NCI-H1930 (cell line): ENCODE measurements at places on chromosomes 7 and 10.

GRCh38 chr7:37694208-37695094 is 10.9 kb downstream of the GPR141 start:
- no peak for DNase-seq

- DNase-seq: no peak
Measured at GRCh38 chr7:21370283-21370982, 57.5 kb upstream of the SP4 start.

DNA sequence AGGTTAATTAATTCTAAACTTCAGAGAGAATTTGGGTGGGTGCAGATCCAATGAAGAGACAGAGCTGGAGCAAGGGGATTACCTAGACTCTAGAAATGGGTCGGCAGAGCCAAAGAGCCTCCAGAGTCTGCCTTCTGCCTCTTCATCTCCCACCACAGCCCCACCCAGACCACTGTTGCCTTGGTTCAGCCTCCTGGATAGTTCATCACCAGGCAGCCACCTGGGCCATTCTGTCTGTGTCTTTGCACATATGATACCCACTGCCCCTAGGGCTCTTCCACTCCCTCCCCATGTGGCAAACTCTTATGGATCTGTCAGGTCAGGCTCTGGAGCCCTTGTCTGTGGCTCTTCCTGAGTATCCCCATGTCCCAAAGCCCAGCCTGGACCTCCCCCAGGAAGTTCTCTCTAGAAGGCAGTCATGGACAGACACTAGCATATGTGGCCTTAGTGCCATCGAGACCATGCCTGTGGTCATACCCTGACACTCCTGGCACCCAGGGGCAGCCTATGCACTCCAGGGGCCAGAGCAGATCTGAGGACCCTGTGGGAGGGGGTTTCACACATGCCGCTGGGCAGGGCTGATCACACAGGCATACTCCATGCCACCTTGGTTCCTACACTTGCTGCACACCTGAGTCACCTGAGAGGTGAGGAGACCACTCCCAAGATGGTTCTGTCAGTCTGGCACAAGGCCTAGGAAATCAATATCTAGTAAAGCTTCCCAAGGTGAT is 41.6 kb downstream of the FRMPD2 start:
- no peak for DNase-seq

GRCh38 chr10:132061465-132061864 is 4.3 kb upstream of the JAKMIP3 start:
- no peak for DNase-seq

DNA sequence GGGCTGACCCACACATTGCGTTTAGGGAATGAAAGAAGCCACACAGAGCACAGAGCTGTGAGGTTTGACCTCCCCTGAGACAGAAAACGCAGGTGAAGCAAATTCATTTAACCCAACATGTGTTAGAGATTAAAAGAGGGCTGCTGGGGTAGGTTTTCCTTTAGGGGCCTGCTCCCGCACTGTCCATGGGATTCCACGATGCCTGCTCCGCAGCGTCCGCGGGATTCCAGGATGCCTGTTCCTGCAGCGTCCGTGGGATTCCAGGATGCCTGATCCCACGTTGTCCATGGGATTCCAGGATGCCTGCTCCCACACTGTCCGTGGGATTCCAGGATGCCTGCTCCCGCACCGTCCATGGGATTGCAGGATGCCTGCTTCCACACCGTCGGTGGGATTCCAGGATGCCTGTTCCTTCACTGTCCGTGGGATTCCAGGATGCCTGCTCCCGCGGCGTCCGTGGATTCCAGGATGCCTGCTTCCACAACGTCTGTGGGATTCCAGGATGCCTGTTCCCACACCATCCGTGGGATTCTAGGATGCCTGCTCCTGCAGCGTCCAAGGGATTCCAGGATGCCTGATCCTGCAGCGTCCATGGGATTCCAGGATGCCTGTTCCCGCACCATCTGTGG is 78.7 kb downstream of the VIPR2 start:
- no peak for DNase-seq

- no peak for DNase-seq
Measured at GRCh38 chr7:33446551-33446950, 317.2 kb downstream of the BBS9 start.

DNA sequence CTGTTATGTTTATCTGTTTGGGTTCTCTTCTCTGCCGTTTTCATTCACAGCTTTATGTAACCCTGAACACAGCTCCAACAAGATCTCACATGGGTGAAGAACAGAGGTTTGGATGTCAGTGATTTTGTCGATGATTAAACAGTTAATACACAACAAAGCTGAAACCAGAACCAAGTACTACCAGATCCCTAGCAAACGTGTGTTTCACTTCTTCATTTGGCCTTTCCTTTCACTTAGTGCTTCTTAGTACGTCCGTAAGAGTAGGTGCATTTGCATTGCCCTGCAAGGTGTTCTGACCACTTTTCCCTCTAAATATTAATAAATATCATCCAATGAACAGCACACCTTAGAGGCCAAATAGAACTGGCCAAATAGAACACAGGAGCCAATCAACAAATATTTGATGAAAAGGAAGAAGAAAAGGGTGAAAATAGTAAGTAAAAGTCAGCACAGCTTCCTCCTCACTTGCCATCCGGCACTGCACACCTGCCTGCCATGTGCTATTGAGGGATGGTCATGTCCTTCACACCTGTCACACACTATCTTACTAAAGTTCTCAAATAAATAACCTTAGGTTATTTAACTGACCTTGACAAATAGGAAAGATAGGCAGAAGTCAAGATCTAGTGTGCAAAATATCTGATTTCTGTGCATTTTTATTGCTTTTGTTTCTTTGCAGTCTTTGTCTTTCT is 252.6 kb upstream of the ANKRD30A start:
- DNase-seq: no peak

DNA sequence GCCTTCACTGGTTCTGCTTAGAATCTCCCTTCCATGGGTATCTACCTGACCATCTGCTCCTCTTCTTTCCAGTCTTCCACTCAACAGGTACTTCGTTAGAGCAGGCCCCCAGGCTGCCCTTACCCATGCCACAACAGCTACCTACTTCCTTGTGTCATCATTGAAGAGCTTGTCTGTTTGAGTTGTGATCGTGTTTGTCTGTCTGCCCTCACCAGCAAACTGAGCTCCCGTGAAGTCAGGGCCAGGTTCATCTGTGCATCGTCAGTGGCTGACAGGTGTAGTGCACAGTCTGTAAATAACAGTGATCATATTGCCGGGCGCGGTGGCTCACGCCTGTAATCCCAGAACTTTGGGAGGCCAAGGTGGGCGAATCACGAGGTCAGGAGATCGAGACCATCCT is 5.0 kb downstream of the NIPSNAP2 start:
- no peak for DNase-seq

DNA sequence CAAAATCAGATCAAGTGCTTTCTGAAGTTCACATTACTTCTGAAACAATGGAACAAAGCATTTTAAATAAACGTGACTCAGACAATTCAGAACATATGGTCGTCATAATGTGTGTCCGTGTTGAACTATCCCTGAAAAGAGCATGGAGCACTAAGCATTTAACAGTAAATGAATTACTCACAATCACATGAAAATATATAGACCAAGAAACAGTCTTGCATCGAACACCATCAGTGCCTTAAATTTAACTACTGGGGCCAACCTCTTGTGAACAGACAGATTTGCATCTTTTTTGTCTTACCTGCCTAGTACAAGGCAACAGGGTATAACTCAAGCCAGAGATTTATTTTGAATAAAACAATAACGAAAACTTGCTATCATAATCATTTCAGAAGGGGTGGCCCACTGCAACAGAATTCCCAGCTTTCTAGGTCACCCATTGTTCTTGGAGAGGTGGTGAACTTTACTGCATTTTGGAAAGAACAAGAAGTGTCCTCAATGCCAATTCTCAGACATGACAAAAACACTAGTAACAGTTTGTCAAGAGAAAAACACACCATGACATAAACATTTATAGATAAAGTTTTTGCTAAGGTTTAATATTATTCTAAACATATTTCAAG is 293.5 kb downstream of the SFMBT2 start:
- no peak for DNase-seq
